A673 (cell line): ENCODE measurements at places on chromosomes 3 and 15. TPM values are rescaled to one million over a fixed set of nuclear protein-coding genes. Genes with fewer than 3 reads are reported as not detected.

DNA sequence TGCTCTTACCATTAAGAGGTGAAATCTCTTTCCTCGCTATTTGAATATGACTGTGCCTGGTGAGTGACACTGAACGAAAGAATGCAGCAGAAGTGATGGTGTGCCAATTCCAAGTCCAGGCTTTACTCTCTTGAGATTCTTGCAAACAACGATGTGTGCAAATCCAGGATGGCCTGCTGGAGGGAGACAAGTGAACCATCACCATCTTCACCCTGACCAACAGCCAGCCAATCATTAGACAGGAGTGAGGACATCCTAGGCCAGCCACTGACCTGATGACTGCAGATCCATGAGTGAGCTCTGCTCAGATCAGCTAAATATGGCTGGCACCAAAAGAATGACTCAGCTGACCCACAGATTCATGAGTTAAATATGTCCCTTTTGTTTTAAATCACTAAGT lies 878.0 kb downstream of the PDCD6IP start:
- no peak for DNase-seq
- H3K4me1 ChIP-seq = peaks cover 12% of the 10 kb centered on the region
- H3K36me3 ChIP-seq = no peaks in the 10 kb centered on the region
- no peaks in the 10 kb centered on the region for H3K27me3 ChIP-seq

- H3K4me1 ChIP-seq = peaks cover 35% of the 10 kb centered on the region
- DNase-seq = peak; percentile 95
- peaks cover 39% of the 10 kb centered on the region for H3K27me3 ChIP-seq
- peak within 1 kb of the TSS; percentile 48 for H3K4me3 ChIP-seq
- H3K27ac ChIP-seq = peak within 1 kb of the TSS; percentile 80
- H3K36me3 ChIP-seq = no peaks in the 10 kb centered on the region
Measured at GRCh38 chr15:76336254-76337058, at the start of gene ISL2. TSS of gene ISL2 (plus strand) at chr15:76336773. CDS start at chr15:76336884, 111 bp downstream.

- no peak overlapping the region for H3K4me3 ChIP-seq
- no peak overlapping the region for H3K27ac ChIP-seq
- peaks cover 12% of the 10 kb centered on the region for H3K4me1 ChIP-seq
- H3K36me3 ChIP-seq = no peaks in the 10 kb centered on the region
- DNase-seq = no peak
- no peaks in the 10 kb centered on the region for H3K27me3 ChIP-seq
Measured at GRCh38 chr3:58047826-58048225, 39.6 kb downstream of the FLNB start.

DNA sequence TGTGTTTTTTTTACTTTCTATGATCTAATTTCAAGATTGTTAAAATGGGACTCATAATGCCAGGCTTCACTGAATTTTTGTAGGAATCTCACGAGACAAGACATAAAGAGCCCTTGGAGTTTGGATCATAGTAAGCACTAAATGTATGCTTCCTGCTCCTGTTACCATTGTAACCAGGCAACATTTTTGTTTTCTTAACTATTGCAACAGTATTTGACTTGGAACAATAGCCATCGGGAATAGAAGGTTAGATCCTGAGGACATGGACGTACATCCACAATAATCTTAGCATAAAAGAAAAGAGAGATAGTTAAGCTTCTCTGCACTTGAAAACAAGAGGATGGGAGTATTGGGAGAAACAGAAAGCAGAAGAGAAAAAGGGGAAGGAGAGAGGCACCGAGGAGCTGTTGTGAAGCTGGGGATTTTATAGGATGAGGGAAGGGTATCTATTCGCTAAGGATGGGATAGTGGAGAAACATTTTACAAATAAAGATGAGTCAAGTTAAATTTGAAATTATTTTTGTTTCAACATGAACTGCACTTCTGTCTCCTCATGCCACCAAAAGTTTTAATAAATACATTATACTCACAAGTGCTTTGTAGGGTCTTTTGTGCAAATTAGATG lies 131.4 kb downstream of the TMCO5A start:
- H3K4me1 ChIP-seq = peaks cover 20% of the 10 kb centered on the region
- DNase-seq = no peak
- no peaks in the 10 kb centered on the region for H3K36me3 ChIP-seq
- no peaks in the 10 kb centered on the region for H3K27me3 ChIP-seq
- H3K4me3 ChIP-seq = no peak overlapping the region
- no peak overlapping the region for H3K27ac ChIP-seq

- H3K36me3 ChIP-seq = peaks cover 50% of the 10 kb centered on the region
- H3K4me3 ChIP-seq = no peak overlapping the region
- no peak for DNase-seq
- no peaks in the 10 kb centered on the region for H3K4me1 ChIP-seq
Measured at GRCh38 chr3:9969632-9970019, 17.0 kb downstream of the EMC3 start.

TMEM89 gene
- 0.50 TPM in 1 of 2 replicates, not detected in the other for total RNA-seq

DNA sequence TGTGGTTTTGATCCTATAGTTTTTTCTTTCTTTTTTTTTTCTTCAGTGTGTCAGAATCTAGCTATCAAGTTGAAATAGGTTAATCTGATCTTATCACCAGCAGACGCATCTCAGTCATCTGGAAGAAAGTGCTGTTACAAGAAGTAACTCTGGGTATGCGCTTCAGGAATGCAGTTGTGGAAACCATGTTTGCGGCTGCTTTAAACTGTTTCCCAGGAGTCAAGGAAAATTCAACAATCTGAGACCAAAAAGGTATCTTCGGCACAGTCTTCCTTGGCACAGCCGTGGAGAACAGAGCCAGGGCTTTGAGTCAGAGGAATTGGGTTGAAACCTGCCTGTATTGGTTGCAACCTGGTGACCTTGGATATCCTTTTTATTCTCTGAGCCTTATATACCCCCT lies 59.9 kb downstream of the CD47 start:
- DNase-seq = no peak
- no peak overlapping the region for H3K27ac ChIP-seq

GTF2E1 gene
- 21.7 and 24.3 TPM in 2 replicates for total RNA-seq

- no peak overlapping the region for H3K27ac ChIP-seq
- H3K36me3 ChIP-seq = no peaks in the 10 kb centered on the region
- no peak for DNase-seq
- no peaks in the 10 kb centered on the region for H3K27me3 ChIP-seq
- no peaks in the 10 kb centered on the region for H3K4me1 ChIP-seq
Measured at GRCh38 chr15:94372821-94373220, 141.5 kb downstream of the MCTP2 start.

DNA sequence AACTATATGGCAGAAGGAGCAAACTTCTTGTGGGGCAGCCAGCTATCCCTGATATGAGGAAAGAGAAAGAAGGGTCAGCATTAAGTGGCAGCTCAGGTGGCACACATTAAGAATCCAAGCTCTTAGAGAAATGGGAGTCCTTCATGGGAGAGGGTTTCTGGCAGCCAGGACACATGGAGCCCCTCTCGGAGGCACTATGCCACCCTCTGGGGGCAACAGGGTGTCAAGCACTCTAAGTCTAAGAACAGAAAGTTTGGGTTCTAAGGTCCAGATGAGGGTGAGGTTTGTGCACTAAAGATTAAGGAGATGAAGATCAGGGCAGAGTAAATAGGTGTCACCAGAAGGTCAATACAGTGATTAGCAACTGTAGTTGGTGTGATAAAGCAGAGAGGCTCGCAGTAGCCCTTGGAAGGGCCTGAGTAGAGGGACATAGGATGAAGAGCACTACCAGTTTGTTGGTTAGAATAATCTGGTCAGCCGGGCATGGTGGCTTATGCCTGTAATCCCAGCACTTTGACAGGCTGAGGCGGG lies 89.3 kb downstream of the ST6GAL1 start:
- H3K4me3 ChIP-seq = no peak overlapping the region
- no peak overlapping the region for H3K27ac ChIP-seq
- DNase-seq = no peak
- H3K4me1 ChIP-seq = peaks cover 11% of the 10 kb centered on the region
- no peaks in the 10 kb centered on the region for H3K27me3 ChIP-seq

GRCh38 chr3:114858329-114858728 lies 288.8 kb downstream of the ZBTB20 start:
- no peak overlapping the region for H3K4me3 ChIP-seq
- H3K4me1 ChIP-seq = no peaks in the 10 kb centered on the region
- H3K36me3 ChIP-seq = no peaks in the 10 kb centered on the region
- DNase-seq = no peak
- H3K27me3 ChIP-seq = no peaks in the 10 kb centered on the region

DNA sequence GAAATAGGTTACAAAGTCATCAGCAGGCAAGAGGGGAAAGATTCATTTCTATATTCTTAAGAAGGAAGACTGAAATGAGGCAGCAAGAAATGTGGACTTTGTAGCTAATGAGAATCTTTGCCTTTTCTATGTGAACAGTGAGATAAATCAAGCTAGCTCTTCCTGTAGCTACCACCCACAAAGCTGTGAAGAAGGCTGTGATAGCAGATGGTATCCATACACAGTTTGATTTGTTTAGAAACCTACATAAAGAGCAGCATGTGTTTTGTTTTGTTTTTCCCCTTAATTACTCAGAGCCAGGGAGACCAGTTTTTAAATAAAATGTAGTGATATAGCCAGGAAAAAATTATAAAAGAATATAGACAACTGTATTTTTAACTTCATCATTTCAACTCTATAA lies 45.5 kb downstream of the TEX9 start:
- H3K36me3 ChIP-seq = no peaks in the 10 kb centered on the region
- DNase-seq = no peak
- H3K4me1 ChIP-seq = no peaks in the 10 kb centered on the region
- H3K27me3 ChIP-seq = no peaks in the 10 kb centered on the region
- H3K4me3 ChIP-seq = no peak overlapping the region

GRCh38 chr3:122382888-122383666 lies at the start of gene MIX23:
TSS of gene MIX23 (minus strand) at chr3:122383231. CDS start at chr3:122383224, 7 bp downstream.
- peak within 1 kb of the TSS; percentile 73 for H3K4me3 ChIP-seq
- H3K27me3 ChIP-seq = no peaks in the 10 kb centered on the region
- peaks cover 14% of the 10 kb centered on the region for H3K4me1 ChIP-seq
- H3K36me3 ChIP-seq = no peaks in the 10 kb centered on the region
- peak; percentile 94 for DNase-seq

DNA sequence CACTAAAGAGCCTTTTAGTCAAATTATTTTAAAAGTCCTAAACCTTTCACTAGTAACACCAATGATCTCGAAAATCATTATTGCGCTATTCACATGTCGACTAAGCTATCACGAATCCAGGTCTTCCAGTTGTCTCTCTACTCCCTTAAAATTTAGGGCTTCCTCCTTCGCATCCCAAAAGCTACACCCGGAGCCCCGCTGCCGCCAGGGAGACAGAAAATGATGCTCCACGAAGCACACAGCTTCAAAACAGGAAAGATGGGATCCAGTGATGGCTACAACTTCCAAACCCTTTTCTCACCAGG lies 253 bp downstream of the IFT80 start:
- no peak for DNase-seq
- H3K36me3 ChIP-seq = peaks cover 10% of the 10 kb centered on the region
- H3K27me3 ChIP-seq = no peaks in the 10 kb centered on the region
- H3K4me3 ChIP-seq = peak overlapping the region; percentile 69
- peaks cover 19% of the 10 kb centered on the region for H3K4me1 ChIP-seq

DNA sequence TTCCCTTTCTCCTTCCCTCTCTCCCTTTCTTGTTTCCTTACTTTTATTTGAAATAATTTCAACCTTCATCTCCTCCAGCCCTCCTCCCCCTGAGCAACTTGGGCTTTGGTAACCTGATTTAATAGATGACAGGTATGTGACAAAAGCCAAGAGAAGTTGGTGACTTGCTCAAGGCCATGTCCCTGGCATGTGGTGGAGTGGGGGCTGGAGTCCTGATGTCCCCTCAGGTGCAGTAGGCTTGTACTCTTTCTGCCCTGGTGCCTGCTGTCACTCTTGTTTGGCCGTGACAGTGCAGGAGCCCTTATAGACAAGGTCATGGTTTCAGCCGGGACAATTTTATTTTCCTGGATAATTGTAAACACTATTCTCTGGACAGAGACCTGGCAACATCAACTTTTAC lies 152.7 kb downstream of the SV2B start:
- no peak overlapping the region for H3K27ac ChIP-seq
- H3K4me3 ChIP-seq = no peak overlapping the region
- DNase-seq = no peak
- no peaks in the 10 kb centered on the region for H3K4me1 ChIP-seq
- no peaks in the 10 kb centered on the region for H3K36me3 ChIP-seq

DNA sequence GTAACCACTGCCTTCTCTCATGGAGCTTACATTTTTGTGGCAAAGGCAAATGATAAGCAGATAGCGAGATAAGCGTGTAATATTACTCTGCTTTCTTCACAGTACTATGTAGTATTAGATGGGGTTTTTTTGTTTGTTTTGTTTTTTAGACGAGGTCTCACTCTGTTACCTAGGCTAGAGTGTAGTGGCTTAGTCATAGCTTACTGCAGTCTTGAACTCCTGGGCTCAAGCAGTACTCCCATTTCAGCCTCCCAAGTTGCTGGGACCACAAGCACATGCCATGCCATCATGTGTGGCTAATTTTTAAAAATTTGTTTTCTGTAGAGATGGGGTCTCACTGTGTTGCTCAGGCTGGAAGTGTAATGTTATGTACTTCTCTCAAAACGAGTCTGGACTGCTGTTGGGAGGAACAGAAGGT lies 22.9 kb downstream of the MBNL1 start:
- H3K36me3 ChIP-seq = no peaks in the 10 kb centered on the region
- no peaks in the 10 kb centered on the region for H3K27me3 ChIP-seq
- H3K27ac ChIP-seq = no peak overlapping the region
- peaks cover 9% of the 10 kb centered on the region for H3K4me1 ChIP-seq

SLC28A1 gene
- not detected in 2 replicates for total RNA-seq

- H3K36me3 ChIP-seq = no peaks in the 10 kb centered on the region
- peaks cover 24% of the 10 kb centered on the region for H3K4me1 ChIP-seq
- H3K4me3 ChIP-seq = peak overlapping the region; percentile 18
Measured at GRCh38 chr3:129794311-129795185, 99.0 kb downstream of the TMCC1 start.

- H3K27me3 ChIP-seq = no peaks in the 10 kb centered on the region
- H3K4me3 ChIP-seq = no peak overlapping the region
- no peak overlapping the region for H3K27ac ChIP-seq
- DNase-seq = no peak
Measured at GRCh38 chr3:160856450-160856849, 100.4 kb downstream of the PPM1L start.

FSD2 gene
- not detected in 2 replicates for total RNA-seq

GRCh38 chr15:58492661-58493397 lies 61.0 kb downstream of the LIPC start:
- peaks cover under 1% of the 10 kb centered on the region for H3K4me1 ChIP-seq
- DNase-seq = no peak
- no peaks in the 10 kb centered on the region for H3K36me3 ChIP-seq
- no peaks in the 10 kb centered on the region for H3K27me3 ChIP-seq
- H3K27ac ChIP-seq = no peak overlapping the region
- H3K4me3 ChIP-seq = no peak overlapping the region

- peaks cover 8% of the 10 kb centered on the region for H3K36me3 ChIP-seq
- H3K4me1 ChIP-seq = peaks cover 14% of the 10 kb centered on the region
- H3K27me3 ChIP-seq = no peaks in the 10 kb centered on the region
- DNase-seq = peak; percentile 15
- H3K27ac ChIP-seq = peak overlapping the region; percentile 97
- peak overlapping the region; percentile 84 for H3K4me3 ChIP-seq
Measured at GRCh38 chr3:94063496-94064119, 747 bp downstream of the NSUN3 start.
